ENCODE measurements at places on chromosomes 16 and 17.

DNA sequence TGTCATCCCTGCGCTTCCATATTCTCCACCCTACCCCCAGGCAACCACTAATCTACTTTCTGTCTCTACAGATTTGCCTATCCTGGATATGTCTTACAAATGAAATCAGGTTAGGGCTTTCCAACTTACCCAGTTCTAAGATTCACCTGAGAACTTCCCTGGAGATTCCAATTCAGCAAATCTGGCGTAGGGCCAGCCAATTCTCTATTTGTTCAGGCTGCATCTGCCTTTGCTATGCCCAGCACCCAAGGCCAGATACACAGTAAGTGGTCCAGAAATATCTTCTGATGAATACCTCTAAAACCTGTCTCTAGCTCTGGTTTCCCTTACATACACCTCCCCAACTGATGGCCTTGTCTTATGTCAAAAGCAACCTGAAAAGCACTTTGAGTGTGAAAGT, 10.4 kb upstream of the CTCF start:
- DNase-seq, result no peak

- no peak for DNase-seq
These were observed 224.2 kb downstream of the BCAS3 start for GRCh38 chr17:60901806-60902205.

DNA sequence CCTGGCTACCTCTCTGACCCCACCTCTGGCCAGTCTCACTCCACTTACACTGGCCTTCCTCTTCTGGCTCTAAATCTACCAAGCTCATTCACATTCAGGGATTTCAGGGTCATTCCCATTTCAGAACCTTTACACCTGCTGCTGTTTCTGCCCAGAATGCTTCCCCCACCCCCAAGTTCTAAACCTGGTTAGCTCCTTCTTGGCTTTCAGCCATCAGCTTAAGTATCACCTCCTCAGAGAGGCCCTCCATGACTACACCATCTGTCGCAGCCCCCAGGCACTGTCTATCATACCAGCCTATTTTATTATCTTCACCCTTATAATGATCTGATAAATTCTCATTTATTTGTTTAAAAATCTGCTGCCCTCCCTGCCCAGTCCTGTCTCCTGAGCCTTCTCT, 23.3 kb upstream of the NGFR start:
- DNase-seq, result no peak

DNA sequence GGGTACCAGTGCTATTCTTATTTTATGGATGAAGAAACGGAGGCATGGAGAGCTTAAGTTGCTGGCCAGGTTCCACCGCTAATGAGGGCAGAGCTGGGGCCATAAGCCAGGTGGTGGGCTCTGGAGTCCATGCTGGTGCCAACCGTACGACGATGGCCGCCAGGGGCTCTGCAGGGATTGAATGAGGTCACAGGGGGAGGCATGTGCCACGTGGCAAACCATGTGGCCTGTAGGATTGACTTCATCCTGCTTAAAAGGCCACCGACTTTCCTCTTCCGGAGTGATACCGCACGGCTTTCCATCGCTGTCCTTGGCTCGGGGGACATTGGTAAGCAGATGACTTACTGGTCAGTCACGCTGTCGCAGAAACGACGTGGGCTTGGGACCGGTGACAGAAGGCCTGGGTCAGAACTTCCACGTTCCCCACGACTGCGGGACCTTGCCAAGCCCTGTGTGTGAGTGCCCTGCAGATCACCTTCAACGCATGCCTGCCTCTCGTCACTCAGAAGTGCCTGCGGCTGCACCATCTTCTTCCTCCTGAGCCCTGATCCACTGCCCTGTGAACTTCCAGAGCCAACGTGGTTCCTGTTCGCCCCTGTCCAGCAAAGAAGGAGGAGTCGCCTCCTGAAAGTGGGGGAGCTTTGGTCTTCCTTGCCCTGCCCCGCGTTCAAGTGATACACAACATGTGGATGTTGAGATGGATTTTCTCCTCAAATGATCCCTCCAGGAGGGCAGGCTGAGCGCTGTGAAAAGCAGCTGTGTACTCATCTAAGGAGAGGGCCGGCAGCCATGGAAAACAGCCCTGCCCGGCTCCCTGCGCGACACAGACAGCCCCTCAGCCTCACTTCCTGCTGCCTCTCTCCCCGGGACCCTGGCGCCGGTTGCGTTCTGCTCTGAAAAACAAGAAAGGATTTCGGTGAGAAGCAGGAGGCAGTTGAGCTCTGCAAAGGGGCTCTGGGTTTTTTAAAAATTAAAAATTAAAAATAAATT, 176.7 kb downstream of the C16orf95 start:
- DNase-seq, result no peak

- no peak for DNase-seq
These were observed 7.2 kb upstream of the CD68 start for GRCh38 chr17:7572338-7572587.

DNA sequence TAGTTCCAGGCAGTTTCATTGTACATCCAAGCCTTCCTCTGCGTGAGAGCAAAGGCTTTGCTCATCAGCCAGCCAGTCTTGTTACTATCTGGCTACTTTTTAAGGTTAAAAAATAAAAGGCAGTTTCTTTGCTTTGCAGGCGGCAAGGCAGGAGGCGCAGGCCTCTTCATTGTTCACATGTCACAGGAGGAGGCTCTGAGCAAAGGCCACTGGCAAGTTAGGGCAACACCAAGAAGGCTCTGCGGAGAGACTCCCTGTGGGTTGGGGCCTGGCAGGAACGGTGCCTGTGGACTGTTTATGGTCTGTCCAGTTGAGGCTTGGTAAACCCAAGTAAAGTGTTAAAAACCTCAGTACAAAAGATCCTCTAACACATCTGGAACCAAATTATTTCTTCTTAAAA, 3.9 kb upstream of the NT5C start:
- DNase-seq, result no peak

- DNase-seq, result no peak
These were observed 50.2 kb downstream of the HLF start for GRCh38 chr17:55314784-55315491.

DNA sequence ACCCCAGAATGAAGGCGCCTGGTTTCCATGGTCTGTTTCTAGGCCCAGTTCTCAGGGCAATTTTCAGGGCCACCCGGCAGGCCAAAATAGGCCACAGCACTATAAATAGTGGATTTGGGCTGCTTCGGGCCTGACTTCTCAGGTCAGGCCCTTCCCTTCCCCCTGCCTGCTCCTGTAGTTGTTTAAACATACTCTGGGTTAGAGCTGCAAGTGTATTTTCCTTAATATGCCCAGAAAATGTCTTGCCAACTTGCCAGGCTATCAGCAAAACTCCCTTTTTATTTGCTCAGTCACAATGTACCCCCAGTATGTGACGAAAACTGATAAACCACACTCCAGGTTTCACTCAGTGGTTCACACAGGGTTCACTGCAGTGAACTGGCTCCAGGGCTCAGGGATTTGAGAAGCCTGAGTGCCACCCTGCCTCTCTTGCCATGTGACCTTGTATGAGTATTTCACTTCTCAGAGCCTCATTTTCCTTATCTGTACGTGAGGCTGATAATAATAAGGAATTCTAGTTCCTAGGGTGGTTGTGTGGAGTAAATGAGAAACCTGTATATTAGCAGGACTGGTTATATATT, 76.5 kb downstream of the GPRC5B start:
- no peak for DNase-seq

DNA sequence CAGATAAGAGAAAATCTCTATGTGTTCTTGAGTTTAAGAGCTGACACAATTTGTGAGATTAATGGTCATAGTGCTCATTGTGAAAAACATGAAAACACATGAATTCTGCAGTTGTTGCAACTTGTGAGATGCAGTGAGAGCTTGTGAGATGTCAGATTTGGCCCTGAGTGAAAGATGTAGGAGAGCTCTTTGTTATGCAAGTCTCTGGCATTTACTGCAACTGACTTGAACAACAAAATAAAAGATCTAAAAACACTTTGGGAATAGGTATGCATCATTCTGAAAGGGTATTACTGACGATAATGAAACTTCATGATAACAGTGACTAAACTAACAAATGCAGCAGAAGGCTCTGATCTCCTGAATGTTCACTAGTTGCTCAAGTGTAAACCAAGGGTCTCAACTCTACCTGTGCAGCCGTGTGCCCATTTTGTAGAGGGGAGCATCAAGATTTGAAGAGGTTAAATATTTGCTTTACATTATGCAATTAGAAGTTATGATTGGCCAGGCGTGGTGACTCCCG, 50.8 kb upstream of the SMIM36 start:
- DNase-seq, result no peak

- DNase-seq, result no peak
These were observed 44.4 kb downstream of the YPEL2 start for GRCh38 chr17:59375857-59376256.

- no peak for DNase-seq
These were observed 39.7 kb upstream of the IRX3 start for GRCh38 chr16:54326266-54326662.

- DNase-seq, result no peak
These were observed 23.7 kb downstream of the TSPOAP1 start for GRCh38 chr17:58304750-58305486.

Measured in PC-9 (cell line).